ENCODE measurements at places on chromosomes 2 and 18. TPM values are rescaled to one million over a fixed set of nuclear protein-coding genes. Genes with fewer than 3 reads are reported as not detected.
A peak's percentile ranks its signal among the peaks of the same experiment; 100 is the strongest.

GRCh38 chr2:64401529-64401880 is 52.5 kb upstream of the LGALSL start:
- ATAC-seq, result no peak
- H3K4me1 ChIP-seq, result no peaks in the 10 kb centered on the region
- no peak overlapping the region for H3K4me3 ChIP-seq
- H3K27ac ChIP-seq, result no peak overlapping the region

DNA sequence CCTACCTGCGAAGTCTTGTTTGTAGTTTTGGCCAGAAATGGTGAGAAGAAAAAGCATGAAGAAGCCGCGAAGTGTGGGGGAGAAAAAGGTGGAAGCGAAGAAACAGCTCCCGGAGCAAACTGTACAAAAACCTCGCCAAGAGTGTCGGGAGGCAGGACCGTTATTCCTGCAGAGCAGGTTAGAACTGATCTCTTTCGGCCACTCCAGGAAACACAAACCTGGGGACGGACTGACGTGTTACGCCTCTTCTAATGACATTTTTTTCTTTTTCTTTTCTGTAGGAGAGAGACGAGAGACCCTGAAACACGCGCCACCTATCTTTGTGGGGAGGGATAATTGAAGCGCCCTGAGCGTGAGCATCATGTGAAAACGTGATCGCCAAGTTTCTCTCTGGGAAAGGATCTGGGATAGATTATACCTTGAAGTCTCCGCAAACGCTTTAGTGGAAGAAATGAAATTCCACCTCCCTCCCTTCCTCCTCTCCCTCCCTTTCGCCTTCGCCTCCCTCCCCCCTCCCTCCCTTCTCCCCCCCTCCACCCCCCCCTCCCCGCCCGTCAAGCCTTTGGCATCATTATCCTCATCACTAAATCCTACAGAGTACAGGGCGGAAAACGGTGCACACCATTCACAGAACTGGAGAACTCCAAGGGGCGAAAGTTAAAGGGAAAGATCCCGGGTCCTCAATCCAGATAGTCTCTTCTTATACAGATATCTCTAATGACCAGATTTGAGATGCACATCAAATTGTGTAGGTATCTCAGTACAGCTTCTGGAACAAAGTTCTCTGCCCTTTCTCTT is at the start of gene ZEB2:
TSS of gene ZEB2 (minus strand) at position 186 of the 798 bp plus-strand sequence. CDS start 2,769 bp downstream, outside the sequence.
- ATAC-seq, result no peak
- H3K27ac ChIP-seq, result no peak within 1 kb of the TSS
- H3K4me1 ChIP-seq, result peaks cover 16% of the 10 kb centered on the region
- peaks cover 25% of the 10 kb centered on the region for H3K36me3 ChIP-seq
- H3K27me3 ChIP-seq, result peaks cover 28% of the 10 kb centered on the region
- no peak within 1 kb of the TSS for H3K4me3 ChIP-seq

GRCh38 chr2:85971366-85971765 is 82.6 kb upstream of the ST3GAL5 start:
- H3K4me3 ChIP-seq, result no peak overlapping the region
- no peak for ATAC-seq
- no peaks in the 10 kb centered on the region for H3K4me1 ChIP-seq

ADGRF3 gene
- 3.0 TPM for total RNA-seq

NPHP1 gene
- total RNA-seq, result 1.5 TPM

DNA sequence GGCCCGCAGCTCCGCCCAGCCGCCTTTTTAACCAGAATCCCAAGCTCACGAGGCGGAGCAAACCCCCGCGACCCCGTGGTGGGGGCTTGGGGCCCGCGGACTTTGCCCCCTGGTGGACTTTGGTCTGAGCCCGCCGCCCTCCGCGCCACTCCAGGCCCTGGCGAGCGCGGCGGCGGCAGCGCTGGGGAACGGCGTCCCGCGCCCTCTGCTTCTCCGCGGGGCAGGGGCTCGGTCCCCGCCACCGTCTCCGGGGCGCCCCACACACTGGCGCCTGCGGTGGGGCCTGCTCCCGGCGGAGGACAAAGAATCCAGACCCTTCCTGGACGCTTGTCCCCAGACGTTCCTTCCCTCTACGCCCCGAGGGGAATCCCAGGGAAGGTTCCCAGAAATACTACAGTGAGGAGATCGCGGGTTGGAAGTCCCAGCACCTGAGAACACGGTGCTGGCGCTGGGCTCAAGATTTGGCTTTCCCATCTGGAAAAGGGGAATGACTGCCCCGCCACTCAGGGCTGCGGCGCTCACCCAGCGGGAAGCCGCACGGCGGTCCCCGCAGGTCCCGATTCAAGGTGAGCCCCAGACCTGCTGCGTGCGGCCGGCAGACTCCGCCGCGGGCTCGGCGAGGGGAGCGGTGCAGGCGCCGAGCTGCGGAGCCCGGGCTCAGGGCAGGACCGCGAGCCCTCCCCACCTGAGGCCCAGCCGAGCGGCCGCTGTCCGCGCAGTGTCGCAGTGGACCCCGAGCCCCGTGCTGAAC is at the start of gene HAAO:
TSS of gene HAAO (minus strand) at position 1 of the 751 bp plus-strand sequence. CDS start 47 bp downstream, outside the sequence.
- H3K27ac ChIP-seq, result no peak within 1 kb of the TSS
- peak within 1 kb of the TSS; percentile 71 for H3K4me3 ChIP-seq
- ATAC-seq, result peak; percentile 30
- H3K4me1 ChIP-seq, result peaks cover 24% of the 10 kb centered on the region

- no peak for ATAC-seq
- H3K27me3 ChIP-seq, result peaks cover 11% of the 10 kb centered on the region
- H3K36me3 ChIP-seq, result no peaks in the 10 kb centered on the region
These were observed 90.8 kb downstream of the GAREM1 start for GRCh38 chr18:32379891-32380290.

DNA sequence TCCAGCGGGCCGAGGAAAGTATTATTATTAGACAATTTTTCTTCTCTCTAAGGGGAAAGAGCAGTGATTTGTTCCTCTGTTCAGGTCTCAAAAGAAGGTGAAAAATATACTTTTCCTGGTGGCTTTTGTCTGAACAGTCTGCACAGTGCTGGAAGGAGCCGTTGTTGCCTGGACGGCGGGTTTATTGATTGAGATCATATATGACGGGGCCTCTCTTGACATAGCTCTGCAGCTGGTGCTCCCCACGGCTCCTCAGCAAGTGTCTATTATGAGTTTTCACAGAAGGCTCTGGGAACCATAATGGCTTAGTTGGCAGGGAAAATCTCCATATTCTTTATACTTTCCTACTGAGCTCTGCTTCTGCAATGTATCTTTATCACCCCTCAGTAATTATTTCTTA is 42.9 kb downstream of the FSHR start:
- no peaks in the 10 kb centered on the region for H3K36me3 ChIP-seq
- no peak for ATAC-seq
- no peak overlapping the region for H3K4me3 ChIP-seq
- H3K4me1 ChIP-seq, result no peaks in the 10 kb centered on the region
- no peak overlapping the region for H3K27ac ChIP-seq

- no peaks in the 10 kb centered on the region for H3K36me3 ChIP-seq
- H3K4me1 ChIP-seq, result peaks cover 10% of the 10 kb centered on the region
- H3K27me3 ChIP-seq, result no peaks in the 10 kb centered on the region
- H3K27ac ChIP-seq, result no peak overlapping the region
These were observed 109.5 kb downstream of the EIPR1 start for GRCh38 chr2:3267869-3268704.

DNA sequence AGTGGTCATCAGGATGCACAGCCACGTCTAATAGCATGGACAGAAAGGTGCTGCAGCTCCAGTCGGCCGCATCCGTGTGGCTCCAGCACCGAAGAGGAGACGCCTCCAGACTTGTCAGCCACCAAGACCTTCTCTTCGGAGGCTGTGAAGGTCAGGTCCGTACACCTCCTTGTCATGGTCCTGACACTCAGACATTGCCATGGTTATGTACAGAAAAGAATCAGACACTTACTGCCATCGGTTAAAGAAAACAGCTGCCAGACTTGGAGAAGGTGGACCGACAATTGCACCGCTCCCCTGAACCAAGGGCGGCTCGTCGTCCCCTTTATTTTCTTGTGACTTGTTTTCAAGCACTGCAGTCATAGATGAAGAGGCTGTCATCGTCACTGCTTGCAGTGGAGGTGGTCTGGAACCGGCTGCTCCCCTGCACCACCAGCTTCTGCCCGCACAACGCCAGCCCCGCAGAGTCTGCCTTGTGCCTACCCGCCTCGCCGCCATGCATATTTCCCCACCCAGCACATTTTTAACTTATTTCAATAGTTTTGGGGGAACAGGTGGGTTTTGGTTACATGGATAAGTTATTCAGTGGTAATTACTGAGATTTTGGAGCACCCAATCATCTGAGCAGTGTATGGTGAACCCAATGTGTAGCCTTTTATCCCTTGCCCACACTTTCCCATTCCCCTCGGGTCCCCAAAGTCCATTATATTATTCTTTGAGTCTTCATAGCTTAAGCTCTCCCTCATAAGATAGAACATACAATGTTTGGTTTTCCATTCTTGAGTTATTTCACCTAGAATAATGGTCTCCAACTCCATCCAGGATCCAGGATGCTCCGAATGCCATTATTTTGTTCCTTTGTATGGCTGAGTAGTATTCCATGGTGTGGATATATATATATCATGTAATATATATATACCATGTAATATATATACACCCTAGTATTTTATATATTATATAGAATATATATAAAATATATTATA is 18.1 kb downstream of the FBXO48 start:
- no peak overlapping the region for H3K27ac ChIP-seq
- no peaks in the 10 kb centered on the region for H3K27me3 ChIP-seq
- no peaks in the 10 kb centered on the region for H3K36me3 ChIP-seq

SERPINB10 gene
- not detected for total RNA-seq

- no peaks in the 10 kb centered on the region for H3K4me1 ChIP-seq
- no peak overlapping the region for H3K27ac ChIP-seq
- no peak for ATAC-seq
- no peaks in the 10 kb centered on the region for H3K27me3 ChIP-seq
- no peak overlapping the region for H3K4me3 ChIP-seq
These were observed 118.2 kb downstream of the SNTG2 start for GRCh38 chr2:1068822-1069221.

DNA sequence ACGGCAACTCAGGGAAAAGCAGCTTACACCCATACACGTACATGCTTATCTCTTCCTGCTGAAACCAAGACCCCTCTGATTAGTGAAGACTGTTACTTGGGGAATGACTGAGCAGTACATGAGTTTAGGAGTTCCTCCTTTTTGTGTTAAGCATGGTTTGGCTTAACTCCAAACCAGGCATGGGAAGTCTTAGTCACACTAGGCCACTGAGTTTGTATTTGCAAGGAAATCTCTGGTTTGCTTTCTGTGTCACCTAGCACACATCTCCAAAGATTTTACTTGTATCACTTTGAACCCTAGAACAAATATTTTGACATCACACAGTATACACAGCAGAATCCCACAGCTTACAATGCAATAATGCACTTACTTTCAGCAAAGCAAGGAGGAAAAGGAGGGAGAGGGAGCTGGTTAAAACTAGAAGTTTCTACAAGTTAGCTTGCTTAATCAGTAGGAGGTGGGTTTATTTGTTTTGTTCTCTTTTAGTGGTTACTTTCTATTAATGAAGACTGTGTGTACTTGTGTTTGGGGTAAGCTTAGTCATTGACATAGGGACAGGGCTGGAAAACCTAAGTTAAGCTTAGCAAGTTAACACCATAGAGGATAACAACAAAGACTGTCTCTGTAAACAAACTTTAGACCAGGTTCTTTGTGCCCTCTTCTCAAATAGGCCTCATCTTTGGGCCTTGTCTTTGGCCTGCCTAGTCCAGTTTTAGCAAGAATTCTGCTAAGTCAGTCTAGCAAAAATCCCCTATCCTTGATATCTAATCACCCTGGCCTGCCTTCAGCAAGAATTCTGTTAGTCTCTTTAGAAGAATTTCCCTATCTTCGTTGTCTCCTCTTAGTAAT is 219.4 kb downstream of the MREG start:
- ATAC-seq, result peak; percentile 74
- H3K27me3 ChIP-seq, result no peaks in the 10 kb centered on the region
- no peak overlapping the region for H3K4me3 ChIP-seq
- peaks cover 5% of the 10 kb centered on the region for H3K4me1 ChIP-seq
- no peaks in the 10 kb centered on the region for H3K36me3 ChIP-seq
- H3K27ac ChIP-seq, result peak overlapping the region; percentile 76

DNA sequence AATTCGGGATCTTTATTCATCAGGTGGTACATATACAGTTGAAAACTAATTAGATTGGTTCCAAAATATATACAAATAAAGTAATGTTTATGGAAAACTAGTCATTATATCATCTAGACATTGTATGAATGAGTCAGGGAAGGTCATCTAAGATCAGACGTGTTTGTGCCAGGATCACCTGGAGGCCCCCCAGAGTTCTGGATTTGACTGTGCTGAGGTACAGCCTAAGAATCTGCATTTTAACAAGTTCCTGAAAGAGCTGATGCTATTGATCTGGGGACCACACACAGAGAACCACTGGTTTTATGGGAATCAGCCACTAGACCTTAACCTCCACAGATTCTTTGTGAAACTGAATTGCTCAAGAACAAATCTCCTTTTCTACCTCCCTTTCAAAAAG is 43.2 kb downstream of the PARD6G start:
- peak; percentile 65 for ATAC-seq
- no peak overlapping the region for H3K27ac ChIP-seq
- peaks cover 50% of the 10 kb centered on the region for H3K27me3 ChIP-seq
- peaks cover 19% of the 10 kb centered on the region for H3K4me1 ChIP-seq

HOXD1 gene
- total RNA-seq, result not detected

- no peaks in the 10 kb centered on the region for H3K4me1 ChIP-seq
- no peaks in the 10 kb centered on the region for H3K36me3 ChIP-seq
- H3K4me3 ChIP-seq, result no peak overlapping the region
- no peak overlapping the region for H3K27ac ChIP-seq
These were observed 78.3 kb downstream of the ADAM23 start for GRCh38 chr2:206521612-206522011.

DNA sequence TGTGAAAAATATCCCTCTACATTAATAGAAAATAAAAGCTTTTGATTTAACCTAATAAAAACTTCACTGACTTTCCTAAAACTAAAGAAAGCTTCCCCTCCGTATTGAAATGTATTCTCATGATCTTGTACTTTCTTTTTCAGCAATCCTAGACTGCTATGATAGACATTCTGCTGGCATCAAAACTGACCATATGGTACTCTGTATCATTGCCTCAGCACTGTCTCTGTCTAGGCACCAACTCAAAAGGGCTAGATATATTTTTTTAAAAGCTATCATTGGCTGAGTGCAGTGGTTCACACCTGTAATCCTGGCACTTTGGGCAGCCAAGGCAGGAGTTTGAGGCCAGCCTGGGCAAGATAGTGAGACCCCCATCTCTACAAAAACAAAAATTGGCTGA is 32.9 kb downstream of the CDKL4 start:
- ATAC-seq, result no peak
- H3K4me3 ChIP-seq, result peak overlapping the region; percentile 52
- H3K27me3 ChIP-seq, result no peaks in the 10 kb centered on the region

- no peaks in the 10 kb centered on the region for H3K27me3 ChIP-seq
- no peaks in the 10 kb centered on the region for H3K4me1 ChIP-seq
- ATAC-seq, result no peak
- no peaks in the 10 kb centered on the region for H3K36me3 ChIP-seq
- no peak overlapping the region for H3K27ac ChIP-seq
These were observed 22.3 kb upstream of the SERPINB5 start for GRCh38 chr18:63454497-63454896.

CRACDL gene
- total RNA-seq, result 0.16 TPM

GRCh38 chr18:59065684-59066083 is 74.0 kb upstream of the SEC11C start:
- no peaks in the 10 kb centered on the region for H3K4me1 ChIP-seq
- no peak overlapping the region for H3K4me3 ChIP-seq
- no peak overlapping the region for H3K27ac ChIP-seq
- ATAC-seq, result no peak
- no peaks in the 10 kb centered on the region for H3K36me3 ChIP-seq
- H3K27me3 ChIP-seq, result peaks cover 24% of the 10 kb centered on the region

- H3K27ac ChIP-seq, result peak overlapping the region; percentile 17
- H3K27me3 ChIP-seq, result no peaks in the 10 kb centered on the region
- ATAC-seq, result no peak
- H3K4me1 ChIP-seq, result no peaks in the 10 kb centered on the region
- H3K36me3 ChIP-seq, result no peaks in the 10 kb centered on the region
These were observed 15.4 kb upstream of the ACYP2 start for GRCh38 chr2:54099829-54100585.

All from activated T-helper 17 cell treated with anti-CD3 and anti-CD28 coated beads, Interleukin-2, amount 50 U/mL, for 72 hours (primary cell).